ENCODE measurements at places on chromosomes 13 and 19.
A peak's percentile ranks its signal among the peaks of the same experiment; 100 is the strongest.

- DNase-seq, result no peak
Measured at GRCh38 chr19:42091300-42091699, 15.3 kb downstream of the ZNF574 start.

- DNase-seq, result no peak
Measured at GRCh38 chr13:69461397-69461796, 646.2 kb upstream of the ATXN8OS start.

- DNase-seq, result no peak
Measured at GRCh38 chr13:79898202-79898826, 417.4 kb downstream of the NDFIP2 start.

DNA sequence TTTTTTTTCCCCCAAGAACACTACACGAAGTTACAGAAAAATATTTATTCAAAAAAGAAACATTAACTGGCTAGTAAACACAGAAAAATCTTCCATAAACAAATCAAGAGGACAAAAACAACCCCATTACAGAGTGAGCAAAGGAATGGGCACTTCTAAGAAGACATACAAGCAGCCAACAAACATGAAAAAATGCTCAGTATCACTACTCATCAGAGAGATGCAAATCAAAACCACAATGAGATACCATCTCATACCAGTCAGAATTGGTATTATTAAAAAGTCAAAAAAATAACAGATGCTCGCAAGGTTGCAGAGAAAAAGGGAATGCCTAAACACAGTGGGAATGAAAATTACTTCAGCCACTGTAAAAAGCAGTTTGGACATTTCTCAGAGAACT lies 131.7 kb downstream of the UGGT2 start:
- no peak for DNase-seq

GRCh38 chr19:30217461-30217860 lies 154.7 kb upstream of the ZNF536 start:
- no peak for DNase-seq

GRCh38 chr19:29965492-29965891 lies 23.5 kb downstream of the URI1 start:
- no peak for DNase-seq

DNA sequence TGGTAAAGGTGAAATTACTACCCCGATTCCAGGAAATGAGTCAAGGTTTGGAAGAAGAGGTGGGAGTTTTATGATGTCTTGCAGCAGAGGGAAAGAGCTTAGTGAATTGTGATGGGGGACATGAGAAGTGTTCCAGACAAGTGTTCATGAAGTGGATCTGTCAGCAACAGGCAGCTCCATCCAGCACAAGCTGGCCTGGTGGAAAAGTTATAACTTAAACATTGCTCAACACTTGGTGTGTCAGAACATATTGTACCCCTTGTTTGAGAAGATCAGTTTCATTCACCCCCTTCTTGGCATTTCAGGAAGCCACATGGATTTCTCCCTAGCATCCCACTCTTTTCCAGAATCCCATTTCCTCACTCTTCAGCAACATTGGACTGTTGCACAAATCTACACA lies 222.0 kb downstream of the B3GLCT start:
- no peak for DNase-seq

DNA sequence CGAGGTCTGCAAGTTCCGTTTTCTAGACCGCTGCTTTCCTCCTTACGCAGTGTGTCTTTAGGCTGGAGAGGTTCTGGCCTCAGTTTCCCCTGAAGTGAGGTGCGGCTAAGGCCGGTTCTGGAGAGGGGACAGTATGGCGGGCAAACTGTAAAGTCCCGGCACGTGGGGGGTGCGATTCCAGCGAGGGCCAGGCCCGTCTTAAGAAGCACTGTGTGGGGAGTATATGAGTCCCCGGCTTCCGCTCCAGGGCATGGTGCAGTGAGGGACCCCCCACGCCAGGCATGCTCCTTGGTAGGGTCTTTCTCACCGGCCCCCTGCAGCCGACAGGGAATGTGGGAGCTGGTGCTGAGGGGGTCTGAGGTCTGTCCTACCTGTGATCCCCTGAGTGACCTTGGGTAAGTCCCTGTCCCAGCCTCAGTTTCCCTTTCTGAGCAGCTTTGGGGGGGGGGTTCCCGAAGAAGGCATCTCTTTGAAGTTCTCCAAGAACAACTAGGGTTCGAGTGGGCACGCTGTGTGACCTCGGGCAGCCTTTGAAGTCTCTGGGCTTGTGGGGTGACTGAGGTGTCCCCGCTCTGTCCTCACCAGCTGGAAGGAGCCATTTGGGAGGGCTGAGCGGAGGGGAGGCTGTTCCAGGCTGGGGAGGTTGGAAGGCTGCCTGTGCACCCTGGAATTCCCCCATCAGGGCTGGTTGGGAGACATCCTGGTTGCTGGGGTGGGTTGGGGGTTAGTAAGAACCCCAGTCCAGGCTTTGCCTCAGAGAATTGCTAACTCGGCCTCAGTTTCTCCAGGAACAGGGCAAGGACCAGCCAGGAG lies 1.5 kb downstream of the NFIC start:
- DNase-seq, result no peak

DNA sequence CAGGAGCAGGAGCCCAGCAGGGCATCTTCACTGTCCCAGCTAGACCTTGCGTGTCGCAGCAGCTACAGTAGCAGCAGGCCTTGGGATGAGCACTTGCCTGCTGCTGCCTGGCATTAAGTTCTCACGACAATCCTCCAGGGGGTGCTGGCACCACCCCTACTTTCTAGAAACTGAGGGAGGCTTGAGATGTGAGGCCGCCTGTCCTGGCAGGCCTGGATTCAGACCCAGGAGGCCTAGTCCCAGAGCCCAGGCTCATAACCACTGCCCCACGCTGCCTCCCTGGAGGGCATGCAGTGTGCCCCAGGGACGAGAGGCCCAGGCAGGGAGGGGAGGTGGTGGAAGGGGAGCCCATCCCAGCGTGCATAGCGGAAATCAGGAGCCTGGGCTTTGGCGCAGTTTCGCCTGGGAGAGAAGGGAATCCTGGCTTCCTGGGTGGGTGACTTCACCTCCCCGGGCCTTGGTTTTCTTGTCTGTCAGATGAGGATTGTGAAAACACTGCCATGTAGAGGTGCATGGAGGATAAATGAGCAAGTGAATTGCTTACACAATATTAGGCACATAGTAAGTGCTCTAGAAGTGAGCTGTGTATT lies 26.1 kb downstream of the PPP5C start:
- DNase-seq, result no peak

DNA sequence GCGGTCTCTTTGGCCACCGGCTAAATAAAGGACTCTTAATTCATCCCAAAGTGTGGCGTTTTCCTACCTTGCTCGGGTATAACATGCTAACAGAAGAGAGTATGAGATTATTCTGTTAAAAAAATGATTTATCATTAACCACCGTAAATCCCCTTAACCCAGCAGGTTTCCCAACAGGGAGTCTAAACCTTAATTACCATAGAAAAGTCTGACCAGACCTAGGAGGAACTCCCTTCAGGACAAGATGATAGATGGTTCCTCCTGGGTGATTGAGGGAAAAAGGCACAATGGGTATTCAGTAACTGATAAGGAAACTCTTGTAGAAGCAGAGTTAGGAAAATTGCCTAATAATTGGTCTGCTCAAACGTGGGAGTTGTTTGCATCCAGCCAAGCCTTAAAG lies 193.7 kb downstream of the ZNF737 start:
- no peak for DNase-seq

- no peak for DNase-seq
Measured at GRCh38 chr19:46602392-46603194, 1.5 kb downstream of the CALM3 start.

GRCh38 chr19:5292453-5292821 lies 48.2 kb downstream of the PTPRS start:
- DNase-seq, result no peak

DNA sequence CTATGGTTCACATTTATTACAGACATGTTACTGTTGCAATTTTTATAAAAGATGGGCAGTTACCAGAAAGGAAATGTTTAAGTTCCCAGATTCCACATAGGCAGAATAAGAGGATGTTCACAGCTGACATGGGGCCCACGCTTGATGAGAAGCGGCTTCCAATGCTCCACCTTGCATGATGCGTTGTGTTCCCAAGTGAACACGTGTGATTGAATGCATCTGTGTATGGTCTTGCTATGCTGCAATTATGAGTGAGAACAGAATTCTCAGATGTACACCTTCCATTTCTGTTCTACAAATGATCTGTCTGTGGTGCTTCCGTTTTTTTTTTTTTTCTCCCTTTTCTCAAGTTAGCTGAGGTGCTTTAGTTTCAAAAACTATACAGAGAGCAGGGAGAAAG lies 15.5 kb downstream of the UPF3A start:
- no peak for DNase-seq

GRCh38 chr13:28755546-28755870 lies 36.7 kb upstream of the SLC46A3 start:
- no peak for DNase-seq

DNA sequence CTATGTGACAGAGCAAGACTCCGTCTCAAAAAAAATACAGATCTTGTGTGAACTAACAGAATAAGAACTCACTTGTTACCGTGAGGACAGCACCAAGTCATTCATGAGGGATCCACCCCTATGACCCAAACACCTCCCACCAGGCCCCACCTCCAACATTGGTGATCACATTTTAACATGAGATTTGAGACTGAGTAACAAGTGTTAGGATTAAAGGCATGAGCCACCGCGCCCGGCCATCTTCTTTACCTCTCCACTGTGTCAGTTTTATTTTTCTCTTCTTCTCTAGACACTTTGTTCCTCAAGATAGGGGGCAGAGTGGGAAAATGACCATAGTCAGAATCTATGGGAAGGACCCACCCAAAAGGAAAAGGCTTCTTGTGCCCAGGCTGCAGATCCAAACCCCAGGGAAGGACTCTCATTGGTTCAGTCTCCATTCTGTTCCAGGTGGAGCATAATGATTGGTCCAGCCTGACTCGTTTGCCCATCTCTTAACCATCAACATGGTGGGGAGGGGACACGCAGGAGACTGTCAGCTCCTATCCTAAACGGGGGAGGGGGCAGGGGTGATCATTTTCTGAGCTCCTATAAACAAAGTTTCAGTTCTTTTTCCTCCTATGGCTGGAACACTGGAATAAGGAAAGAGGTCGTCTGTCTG lies 1.3 kb upstream of the CALM3 start:
- DNase-seq, result no peak

- DNase-seq, result peak; percentile 73
Measured at GRCh38 chr19:13920940-13921747, 15.1 kb downstream of the CC2D1A start.

- DNase-seq, result no peak
Measured at GRCh38 chr13:42125046-42125445, 76.6 kb downstream of the DGKH start.

- no peak for DNase-seq
Measured at GRCh38 chr19:45352914-45353796, 12.6 kb downstream of the KLC3 start.

DNA sequence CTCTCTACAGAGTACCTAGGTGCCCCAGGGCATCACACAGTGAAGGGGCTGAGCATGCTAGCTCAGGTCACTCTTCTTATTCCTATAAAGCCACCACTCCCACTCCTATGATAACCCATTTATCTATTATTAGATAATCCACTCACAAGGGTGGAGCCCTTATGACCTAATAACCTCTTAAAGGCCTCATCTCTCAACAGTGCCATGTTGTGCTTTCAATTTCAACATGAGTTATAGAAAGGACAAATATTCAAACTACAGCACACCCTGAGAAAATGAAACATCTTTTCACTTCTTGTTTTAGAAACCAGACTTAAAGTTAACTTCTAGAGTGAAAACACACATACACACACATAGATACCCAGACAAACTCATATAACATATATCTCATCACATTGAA lies 1494.9 kb upstream of the MIR17HG start:
- DNase-seq, result no peak

GRCh38 chr13:95226050-95226449 lies 75.2 kb downstream of the ABCC4 start:
- no peak for DNase-seq

- DNase-seq, result no peak
Measured at GRCh38 chr13:33806470-33807248, 11.3 kb upstream of the RFC3 start.

DNA sequence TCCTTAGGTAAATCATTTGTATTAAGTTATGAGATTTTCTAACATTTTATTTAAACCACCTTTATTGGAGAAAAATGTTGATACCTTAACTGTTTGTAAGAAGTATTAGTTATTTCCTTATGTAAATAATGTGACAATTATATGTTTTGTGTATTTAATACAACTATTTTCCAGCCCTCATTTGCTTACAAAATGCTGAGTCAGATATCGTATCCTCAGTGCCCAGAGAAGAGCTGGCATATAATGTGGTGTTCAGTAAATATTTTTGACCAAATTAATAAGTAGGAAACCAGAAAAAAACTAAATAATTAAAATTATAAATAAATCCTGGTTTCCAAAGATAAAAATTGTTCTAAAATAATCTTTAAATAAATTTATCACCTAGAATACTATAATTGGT lies 140.2 kb upstream of the PCDH17 start:
- no peak for DNase-seq

- no peak for DNase-seq
Measured at GRCh38 chr13:113148940-113149503, 9.4 kb upstream of the PROZ start.

- peak; percentile 13 for DNase-seq
Measured at GRCh38 chr19:39916236-39916635, 18.2 kb downstream of the FCGBP start.

- no peak for DNase-seq
Measured at GRCh38 chr13:51818781-51819511, 15.0 kb upstream of the DHRS12 start.

GRCh38 chr19:42197375-42197817 lies 20.1 kb downstream of the DEDD2 start:
- no peak for DNase-seq
